ENCODE measurements at places on chromosomes 1 and 21. TPM values are rescaled to one million over a fixed set of nuclear protein-coding genes. Genes with fewer than 3 reads are reported as not detected.

DNA sequence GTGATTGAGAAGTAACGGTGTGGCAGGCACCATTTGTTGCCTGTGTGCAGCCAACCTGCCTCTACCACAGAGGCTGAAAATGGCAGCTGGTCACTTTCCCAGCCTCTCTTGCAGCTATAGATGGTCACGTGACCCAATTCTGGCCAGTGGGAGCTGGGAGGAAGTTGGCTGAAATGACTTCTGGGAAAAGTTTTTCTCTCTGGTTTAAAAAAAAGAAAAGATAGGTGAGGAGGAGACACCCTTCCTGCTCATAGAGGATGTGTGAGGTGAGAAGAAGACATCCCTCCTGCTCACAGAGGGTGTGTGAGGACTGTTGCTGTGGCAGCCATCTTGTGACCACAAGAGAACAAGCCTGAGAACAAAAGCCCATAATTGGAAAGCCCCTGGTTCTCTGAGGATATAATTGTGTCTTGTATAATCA is 122.8 kb downstream of the SYF2 start:
- peak; percentile 78 for DNase-seq

DNA sequence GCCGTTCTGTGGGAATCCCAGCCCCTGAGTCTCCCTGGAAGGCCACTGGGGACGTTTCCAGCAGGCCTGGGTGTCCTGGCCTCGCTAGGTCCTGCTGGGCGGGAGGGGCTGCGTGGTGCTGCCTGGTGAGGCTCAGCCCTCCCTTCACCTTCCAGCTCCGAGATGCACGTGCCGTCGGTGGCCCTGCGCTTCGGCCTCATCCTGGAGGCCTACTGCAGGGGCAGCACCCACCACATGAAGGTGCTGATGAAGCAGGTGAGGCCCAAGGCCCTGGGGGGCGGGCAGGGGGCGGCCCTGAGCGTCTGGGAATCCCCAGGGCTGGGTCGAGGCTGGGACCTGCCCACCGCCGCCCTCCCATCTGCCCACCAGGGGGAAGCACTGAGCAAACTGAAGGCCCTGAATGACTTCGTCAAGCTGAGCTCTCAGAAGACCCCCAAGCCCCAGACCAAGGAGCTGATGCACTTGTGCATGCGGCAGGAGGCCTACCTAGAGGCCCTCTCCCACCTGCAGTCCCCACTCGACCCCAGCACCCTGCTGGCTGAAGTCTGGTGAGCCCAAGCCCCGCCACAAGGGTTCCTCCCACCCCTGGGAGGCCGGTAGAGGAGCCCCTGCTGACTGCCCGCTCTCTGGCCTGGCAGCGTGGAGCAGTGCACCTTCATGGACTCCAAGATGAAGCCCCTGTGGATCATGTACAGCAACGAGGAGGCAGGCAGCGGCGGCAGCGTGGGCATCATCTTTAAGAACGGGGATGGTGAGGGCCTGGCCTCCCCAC is 70.3 kb downstream of the PIK3CD start:
- DNase-seq = peak; percentile 91

GRCh38 chr1:93042187-93043056 is 36.7 kb upstream of the MTF2 start:
- peak; percentile 88 for DNase-seq

DNA sequence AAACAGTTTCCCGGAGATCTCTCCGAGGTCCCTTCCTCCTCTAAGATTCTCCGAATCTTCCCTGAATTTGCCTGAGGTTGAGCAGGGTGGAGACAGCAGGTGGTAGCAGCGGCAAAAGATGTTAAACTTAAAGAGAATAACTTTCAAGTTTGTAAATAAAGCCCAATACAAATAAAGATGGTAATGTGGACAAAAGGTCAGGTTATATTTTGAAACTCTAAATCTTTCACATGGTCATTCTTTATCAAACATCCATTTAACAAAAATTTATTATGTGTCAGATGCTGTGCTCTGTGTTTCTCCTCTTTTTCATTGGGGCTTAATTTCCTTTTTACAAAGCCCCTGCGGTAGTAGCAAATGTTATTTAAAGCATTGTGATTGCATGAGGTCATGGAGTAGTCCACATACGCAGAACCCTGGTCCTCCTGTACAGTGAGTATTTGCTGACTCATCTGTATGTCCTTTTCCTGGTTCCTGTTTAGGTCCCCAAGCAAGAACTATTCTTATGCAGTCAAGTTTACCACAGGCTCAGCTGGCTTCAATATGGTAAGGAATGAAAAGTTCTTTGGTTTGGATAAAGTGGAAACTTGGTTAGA is 119.2 kb downstream of the ITSN1 start:
- DNase-seq = no peak

- DNase-seq = no peak
These were observed 951 bp upstream of the LINGO4 start for GRCh38 chr1:151806170-151806569.

Gene HJV
- not detected for total RNA-seq

Gene ALPL
- not detected for total RNA-seq

All from activated CD4-positive, alpha-beta T cell treated with anti-CD3 and anti-CD28 coated beads, Interleukin-2, amount 10 ng/mL, durations not matched to agents 24 days and 14 days (primary cell).